Esophagus (tissue), 2 donors: ENCODE measurements at places on chromosomes 2 and 18. TPM values are rescaled to one million over a fixed set of nuclear protein-coding genes. Genes with fewer than 3 reads are reported as not detected.

Gene EHD3
- polyA plus RNA-seq = 27.4 TPM

Gene EN1
- not detected for polyA plus RNA-seq

Gene IL36B
- 1.5 TPM for polyA plus RNA-seq

Gene ATP6V1B1
- polyA plus RNA-seq = 0.13 TPM

Gene SMPD4
- 29.7 TPM for polyA plus RNA-seq

Gene HOXD12
- polyA plus RNA-seq = not detected

Gene MDH1B
- polyA plus RNA-seq = 0.51 TPM

Gene SCN9A
- 0.12 TPM for polyA plus RNA-seq

Gene EMILIN2
- 1.3 TPM for polyA plus RNA-seq

Gene PKDCC
- polyA plus RNA-seq = 6.2 TPM
